ENCODE measurements at places on chromosomes 12 and 14. TPM values are rescaled to one million over a fixed set of nuclear protein-coding genes. Genes with fewer than 3 reads are reported as not detected.

DNA sequence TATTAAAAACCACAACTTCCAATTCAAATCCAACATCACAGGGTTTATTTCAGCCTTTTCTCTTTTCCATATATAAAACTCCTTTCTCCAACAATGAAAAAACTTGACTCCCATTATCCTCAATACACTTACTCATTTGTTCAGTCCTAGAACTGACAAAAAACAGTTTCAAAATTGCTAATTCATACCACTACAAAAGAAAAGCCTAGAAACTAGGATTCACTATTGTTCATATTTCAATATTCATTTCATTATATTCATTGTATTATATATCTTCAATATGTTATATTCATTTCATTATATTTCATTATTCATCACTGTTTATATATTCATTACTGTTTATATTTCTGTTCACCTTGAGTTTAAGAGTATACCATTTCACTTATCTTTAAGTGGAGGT is 85.8 kb downstream of the NUMB start:
- no peak for DNase-seq

MMP19 gene
- total RNA-seq: 9.6 TPM

DNA sequence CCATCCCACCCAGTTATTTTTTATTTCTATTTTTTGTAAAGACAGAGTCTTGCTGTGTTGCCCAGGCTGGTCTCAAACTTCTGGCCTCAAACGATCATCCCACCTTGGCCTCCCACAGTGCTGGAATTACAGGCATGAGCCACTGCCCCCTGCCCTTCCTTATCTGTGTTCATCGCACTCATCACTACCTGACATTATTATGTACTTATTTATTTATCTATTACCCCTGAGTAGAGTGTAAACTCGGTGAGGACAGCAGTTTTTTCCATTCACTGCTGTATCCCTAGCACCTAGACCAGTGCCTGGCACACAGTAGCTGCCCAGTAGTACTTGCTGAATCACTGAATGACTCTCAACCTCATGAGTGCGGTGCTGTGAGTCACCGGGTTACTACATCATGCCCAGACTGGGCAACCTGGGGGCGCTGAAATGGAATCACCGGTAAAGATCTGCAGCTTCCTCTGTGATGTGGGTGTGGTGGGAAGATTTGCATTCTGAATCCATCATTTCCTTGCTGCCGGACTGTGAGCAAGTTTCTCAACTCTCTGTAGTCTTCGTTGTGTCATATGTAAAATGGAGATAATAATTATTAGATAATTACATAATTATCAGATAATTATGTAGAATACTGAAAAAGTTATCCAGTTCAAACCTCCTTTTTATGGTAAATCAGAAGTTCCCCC is 81.9 kb upstream of the USP44 start:
- DNase-seq: no peak

- no peak for DNase-seq
These were observed 236.9 kb downstream of the PAWR start for GRCh38 chr12:79453820-79454219.

COX8C gene
- total RNA-seq: not detected

RFLNA gene
- total RNA-seq: 1.6 TPM

RIPK3 gene
- total RNA-seq: 6.4 TPM

GRCh38 chr12:30450226-30450625 is 245.4 kb downstream of the IPO8 start:
- no peak for DNase-seq

DCN gene
- 1,047 TPM for total RNA-seq

- DNase-seq: no peak
These were observed 140.6 kb upstream of the PRMT8 start for GRCh38 chr12:3350432-3350831.

GRCh38 chr12:54381136-54381535 is 3.4 kb downstream of the ZNF385A start:
- no peak for DNase-seq

DNA sequence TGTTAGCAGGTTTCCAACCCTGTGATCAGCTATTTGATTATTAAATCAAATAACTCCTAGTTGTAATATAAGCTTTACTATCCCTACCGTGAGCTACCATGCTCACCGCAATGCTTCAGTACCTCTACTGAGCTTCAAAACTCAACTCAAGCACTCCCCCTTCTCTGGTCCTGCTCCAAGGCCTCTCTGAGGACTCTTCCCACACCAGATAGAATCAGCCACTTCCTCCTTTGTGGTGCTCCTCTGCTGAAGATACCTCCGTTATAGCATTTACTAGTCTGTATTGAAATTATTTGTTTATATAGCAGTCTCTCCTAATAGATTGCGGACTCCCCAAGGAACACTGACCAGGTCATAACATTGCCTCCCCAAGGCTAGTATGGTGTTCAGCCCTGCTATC is 17.5 kb downstream of the AREL1 start:
- DNase-seq: no peak

ADCY4 gene
- 35.7 TPM for total RNA-seq

DNA sequence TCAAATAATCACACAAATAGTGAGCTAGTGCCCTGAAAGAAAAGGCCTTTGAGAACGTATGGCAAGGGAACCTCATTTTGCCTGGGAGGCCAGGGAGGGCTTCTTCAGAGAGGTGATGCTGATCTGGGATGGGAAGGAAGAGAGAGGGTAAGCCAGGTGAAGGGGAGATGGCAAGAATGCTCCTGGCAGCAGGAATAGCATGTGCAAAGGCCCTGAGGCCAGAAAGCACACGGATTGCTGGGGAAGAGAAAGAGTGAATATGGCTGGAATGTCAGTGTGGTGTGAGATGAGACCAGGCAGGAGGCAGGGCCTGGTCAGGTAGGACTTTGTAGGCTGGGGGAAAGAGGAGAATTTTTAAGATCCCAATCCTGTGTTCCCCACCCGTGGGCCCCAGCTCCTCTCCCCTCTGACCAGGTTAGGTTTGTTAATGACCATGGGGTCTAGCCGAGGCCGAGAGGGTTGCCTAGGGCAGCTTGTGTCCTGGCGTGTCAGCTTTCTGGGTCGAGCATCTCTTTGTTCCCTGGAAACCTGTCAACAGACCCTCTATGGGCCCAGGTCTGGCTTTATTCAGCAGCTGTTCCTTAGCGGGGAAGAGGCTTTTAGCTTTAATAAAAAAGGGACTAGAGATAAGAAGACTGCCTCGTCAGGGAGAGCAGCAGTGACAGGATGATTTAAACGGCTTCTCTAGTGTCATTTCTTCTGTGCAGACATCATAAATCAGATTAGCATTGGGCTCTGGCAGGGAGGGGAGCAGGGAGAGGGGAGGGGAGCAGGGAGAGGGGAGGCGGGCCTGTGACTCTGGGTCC is 123.4 kb downstream of the ADCK1 start:
- no peak for DNase-seq

DNA sequence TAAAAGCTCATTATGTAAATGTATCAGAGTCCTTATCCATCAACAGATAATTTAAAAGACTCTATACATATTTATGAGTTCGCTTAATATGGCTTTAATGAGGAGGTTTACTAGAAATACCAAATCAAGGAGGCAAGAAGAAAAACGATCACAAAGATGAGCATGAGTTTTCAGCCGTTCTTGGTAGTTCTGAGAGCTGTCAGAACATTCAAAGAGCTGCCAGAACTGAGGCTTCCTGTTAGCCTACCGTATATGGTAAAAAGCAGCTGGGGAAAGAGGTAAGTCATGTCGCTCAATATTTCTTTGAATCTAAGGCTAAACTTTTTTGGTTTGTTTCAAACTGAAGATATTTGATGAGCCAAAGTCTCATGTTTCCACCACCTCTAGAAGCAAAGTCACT is 115.3 kb upstream of the PLXNC1 start:
- no peak for DNase-seq

FAR2 gene
- 14.4 TPM for total RNA-seq

P3H3 gene
- total RNA-seq: 16.1 TPM

DNA sequence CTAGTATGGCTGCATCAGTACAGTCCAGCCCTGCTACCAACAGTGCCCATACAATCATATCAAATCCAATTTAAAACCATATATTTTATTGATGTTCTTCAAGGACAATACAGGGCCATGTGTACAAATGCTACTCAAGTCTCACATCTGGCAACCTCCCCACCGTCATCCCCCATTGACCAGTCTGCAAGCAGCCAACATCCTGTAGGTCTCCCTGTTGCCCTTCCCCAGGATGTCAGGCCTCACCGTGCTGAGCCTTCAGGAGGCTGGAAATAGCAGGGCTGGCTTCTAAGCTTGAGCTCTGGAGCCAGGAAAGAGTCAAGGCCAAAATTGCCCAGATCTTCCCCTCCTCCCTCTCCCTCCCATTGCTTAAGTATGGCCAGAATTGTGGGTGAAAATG is 10.4 kb downstream of the ZDHHC22 start:
- no peak for DNase-seq

GRCh38 chr12:64800640-64801039 is 23.8 kb upstream of the TBC1D30 start:
- no peak for DNase-seq

DNA sequence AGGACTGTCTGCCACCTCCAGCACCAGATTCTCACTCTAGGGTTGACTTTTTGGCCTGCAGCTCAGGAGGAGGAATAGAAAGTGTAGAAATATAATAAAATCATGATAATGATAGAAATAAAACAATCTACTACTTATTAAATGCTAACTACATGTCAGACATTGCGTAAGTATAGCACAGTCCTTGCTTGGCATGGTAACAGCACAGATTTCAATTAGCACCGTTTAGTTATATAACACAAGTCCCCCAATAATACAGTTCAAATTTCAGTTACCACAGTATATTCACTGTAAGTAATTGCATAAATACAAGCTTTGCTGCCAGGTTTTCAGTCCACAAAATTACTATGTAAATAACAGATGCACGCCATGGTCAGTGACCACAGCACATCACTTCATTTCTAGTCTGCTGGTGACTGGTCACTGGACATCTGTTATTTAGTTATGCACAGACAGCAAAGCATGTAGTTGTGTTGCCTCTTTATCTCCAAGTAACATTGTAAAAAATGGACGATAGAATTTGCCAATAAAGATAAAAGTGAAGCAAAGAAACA is 6.5 kb upstream of the GLT8D2 start:
- DNase-seq: peak; percentile 63

DNA sequence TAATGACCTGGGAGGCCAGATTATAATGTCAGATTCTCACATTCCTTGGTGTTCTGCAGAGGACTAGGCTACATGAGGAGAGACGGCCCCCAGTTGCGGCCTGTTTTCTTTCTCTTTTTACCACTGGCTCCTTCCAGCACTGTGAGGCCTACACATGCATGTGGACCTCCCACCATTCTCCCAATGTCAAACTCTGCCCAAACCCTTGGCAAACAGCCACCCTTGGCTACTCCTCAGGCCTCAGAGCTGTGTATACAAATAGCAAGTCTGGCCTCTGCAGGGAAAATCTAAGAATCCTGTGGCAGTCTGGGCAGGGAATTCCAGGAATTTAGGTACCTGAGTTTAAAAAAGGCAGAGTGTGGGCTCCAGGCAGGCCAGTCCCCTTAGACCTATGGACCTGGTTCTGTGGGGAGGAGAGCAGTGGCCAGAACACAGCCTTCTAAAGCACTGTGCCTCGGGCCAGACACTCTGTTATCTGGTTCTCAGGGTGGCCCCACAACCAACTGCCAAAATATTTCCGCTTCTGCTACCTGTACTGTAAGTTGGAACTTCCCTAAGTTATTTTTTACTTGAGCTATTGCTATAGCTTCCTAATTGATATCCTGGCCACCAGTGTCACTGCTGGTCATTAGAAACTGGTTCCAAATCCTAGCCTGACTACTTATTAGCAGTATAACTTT is 19.9 kb upstream of the NEDD1 start:
- DNase-seq: peak; percentile 94

DNA sequence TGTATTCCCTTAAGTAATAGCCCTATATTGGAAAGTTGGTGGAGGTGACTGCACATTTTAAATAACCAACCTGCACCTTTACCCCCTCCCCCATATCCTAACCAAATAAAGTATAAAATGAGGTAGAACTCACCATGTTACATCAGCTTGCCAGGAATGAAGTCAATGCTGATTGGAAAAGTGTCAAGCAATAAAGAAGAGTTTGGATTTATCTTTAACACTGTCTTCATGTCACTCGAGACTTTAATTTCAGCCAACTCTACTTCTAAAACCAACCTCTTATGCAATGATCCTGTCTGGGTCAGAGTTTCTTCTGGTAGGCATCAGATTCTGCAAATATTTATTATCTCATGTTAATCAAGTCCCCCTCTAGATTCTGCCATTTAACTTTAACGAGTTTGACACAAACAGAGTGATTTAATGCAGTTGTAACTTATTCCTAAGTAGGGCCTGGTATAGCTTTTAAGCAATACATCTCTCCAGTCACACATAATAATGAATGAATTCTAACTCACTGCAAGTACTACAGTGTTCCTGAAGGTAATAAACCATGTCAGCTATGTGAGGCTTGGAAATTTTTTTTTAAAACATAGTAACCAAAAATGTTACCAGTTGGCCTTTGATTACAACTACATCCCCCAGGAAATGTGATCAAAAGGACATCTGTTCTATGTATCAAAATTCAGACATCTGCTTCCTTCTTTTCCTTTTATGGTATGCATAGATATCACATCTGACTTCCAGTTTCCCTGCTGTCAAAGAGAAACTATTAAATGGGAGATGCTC is 98.7 kb downstream of the ERGIC2 start:
- no peak for DNase-seq

DNA sequence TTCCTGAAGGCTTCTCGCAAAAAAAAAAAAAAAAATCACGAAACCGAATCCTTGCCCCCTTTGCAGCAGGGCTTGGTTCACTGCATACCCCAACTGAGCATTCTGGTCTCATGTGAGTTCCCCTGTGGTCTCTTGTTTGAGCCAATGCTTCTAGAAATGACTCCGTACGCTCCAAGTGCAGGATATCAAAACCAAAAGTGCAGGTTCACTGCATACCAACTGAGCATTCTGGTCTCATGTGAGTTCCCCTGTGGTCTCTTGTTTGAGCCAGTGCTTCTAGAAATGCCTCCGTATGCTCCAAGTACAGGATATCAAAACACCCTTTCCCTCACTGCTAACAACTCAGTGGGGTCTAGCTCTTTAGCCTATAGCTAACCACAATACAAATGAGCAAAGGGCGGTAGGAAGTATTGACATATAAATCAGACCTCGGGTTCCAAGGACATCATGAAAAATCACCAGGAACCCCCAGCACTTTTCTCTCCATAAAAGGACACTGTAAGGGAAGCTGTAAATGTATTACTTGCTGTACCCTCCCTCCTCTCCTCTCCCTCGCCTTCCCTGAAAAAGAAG is 206.3 kb upstream of the NOS1 start:
- DNase-seq: no peak

OR4E2 gene
- total RNA-seq: not detected

NTS gene
- total RNA-seq: 2.0 TPM

Data from lung (tissue), 17 donors.